Central memory CD4-positive, alpha-beta T cell (primary cell): ENCODE measurements at places on chromosomes 1 and 21.

DNA sequence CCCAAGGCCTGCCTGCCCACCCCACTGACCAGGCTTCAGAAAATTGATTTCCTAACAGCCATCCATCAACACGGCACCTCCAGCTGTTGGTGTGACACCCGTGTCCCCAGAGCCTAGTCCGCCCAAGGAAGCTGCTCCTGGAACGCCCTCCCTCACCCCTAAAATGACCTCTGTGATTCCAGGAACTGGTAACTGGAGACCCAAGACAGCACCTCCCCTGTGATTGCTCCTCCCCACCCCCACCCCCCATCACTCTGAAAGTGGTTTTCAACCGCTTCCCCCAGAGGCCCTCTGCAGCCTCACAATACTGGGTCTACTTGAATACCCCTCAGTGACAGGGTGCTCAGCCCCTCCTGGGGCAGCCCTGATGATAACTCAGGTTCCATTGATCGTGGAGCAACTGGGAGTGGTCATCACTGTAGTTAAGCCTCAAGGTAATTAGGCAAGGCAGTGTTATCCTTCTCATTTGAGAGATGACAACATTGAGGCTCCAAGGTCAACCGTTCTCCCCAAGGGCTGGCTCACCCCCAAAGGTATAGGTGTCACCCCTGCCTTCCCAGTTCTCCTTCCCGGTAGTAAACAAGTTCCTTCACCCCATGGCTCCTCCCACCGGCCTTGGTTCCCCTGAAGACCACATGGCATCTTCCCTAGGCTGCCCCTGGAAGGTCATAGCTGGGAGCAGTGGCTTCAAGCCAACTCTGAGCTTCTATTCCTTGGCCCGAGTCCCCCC lies 52.0 kb downstream of the TAS1R2 start:
- DNase-seq, result no peak

DNA sequence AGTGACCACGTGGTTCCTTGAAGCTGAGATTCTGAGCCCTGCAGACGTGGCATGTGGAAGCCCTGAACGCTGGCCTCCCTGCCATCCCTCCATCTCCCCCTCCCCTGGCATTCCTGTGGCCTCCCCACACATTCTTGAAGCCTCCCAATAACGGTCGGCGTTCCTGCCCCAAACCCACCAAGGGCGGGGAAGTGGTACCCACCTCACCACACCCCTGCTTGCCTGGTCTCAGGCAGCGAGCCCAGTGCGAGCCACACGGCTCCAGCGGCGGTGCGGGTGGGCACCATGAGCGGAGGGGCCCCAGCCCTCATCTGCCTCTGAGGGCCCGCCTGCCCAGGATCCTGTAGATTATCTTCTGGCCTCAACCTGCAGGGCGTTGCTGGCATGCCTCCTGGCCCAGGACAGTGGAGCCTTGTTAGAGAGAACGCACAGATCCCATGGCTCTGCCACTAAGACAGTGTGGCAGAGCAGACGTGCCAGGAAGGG lies 20.6 kb upstream of the PRELP start:
- no peak for DNase-seq

- DNase-seq, result no peak
Measured at GRCh38 chr1:23567996-23568607, 8.8 kb upstream of the ID3 start.

DNA sequence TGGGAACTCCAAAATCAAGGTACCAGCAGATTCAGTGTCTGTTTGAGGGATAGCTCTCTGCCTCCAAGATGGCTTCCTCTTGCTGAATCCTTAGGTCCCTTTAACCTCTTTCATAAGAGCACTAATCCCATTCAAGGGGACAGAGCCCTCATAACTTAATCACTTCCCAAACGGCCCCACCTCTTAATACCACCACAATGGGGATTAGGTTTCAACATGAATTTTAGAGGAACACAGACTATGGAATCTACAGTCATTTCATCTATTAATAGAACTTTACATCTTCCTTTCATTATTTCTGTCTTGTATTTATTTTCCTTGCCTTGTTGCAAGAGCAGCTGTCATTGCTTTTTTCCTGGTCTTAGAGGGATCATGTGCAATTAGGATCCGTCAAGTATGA lies 30.3 kb downstream of the HOOK1 start:
- no peak for DNase-seq

DNA sequence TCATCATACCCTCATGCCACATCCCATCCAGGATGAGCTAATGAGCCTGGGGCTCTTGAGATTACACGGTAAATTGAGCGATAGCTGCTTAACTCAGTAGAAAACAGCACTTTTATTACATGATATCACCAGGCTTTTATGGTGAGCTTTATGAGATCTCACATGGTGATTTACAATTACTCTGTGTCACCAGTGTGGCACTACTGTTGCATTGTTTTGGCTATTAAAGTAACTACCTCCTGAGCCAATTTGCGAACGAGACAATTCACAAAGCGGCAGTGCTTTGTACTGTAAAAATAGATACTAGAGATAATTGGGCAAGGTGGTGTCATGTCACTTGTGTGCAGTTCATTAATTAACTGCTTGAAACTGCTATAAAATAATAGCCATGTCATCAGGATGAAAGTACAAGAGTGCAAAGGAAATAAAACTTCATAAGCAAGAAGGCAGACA lies 767.7 kb upstream of the ADGRL2 start:
- DNase-seq, result no peak

GRCh38 chr1:151519667-151520066 lies 8.5 kb downstream of the CGN start:
- DNase-seq, result no peak

DNA sequence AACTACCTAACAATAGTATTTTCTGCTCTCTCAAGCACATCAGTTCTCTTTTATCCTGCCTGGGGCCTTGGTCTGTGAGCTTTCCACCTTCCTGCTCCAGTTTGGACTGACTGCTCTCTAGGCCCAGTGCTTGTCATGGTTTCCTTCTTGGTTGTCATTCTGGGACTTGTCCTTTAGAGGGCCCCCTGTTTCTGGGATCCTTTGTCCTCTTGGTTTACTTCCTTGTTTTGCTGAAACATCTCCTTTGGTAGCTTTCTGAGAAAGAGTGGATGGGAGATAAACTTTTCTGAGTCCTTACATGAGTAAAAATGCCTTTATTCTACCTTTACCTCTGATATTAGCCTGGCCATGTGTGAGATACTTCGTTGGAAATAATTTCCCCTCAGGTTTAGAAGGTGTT lies 4.7 kb downstream of the SLC1A7 start:
- no peak for DNase-seq

- no peak for DNase-seq
Measured at GRCh38 chr1:203858055-203858454, 3.3 kb upstream of the SNRPE start.

DNA sequence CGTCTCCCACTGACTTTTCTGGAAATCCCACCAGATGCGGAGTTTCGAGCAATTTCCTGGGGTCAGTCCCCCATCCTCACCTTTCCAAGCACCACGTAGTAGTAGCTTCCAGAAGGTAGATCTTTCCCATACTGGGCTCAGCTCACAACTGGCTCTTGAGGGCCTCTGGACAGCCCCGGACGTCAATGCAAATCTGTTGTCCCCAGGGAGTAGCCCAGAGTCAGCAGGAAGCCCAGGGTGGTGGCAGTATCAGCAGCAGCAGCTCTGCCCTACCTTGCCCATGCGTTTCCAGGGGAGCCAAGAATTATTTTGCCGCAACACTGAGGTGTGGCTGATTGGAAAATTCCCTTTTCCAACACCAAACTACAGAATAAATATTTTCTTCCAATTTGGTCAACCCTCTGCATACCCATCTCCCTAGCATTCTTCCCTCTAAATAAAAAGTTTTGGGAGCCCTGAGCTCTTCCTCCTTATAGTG lies 70.3 kb downstream of the CD46 start:
- no peak for DNase-seq

- no peak for DNase-seq
Measured at GRCh38 chr1:9871707-9872425, 38.2 kb downstream of the CTNNBIP1 start.

- no peak for DNase-seq
Measured at GRCh38 chr1:23039308-23039826, 20.1 kb downstream of the KDM1A start.

DNA sequence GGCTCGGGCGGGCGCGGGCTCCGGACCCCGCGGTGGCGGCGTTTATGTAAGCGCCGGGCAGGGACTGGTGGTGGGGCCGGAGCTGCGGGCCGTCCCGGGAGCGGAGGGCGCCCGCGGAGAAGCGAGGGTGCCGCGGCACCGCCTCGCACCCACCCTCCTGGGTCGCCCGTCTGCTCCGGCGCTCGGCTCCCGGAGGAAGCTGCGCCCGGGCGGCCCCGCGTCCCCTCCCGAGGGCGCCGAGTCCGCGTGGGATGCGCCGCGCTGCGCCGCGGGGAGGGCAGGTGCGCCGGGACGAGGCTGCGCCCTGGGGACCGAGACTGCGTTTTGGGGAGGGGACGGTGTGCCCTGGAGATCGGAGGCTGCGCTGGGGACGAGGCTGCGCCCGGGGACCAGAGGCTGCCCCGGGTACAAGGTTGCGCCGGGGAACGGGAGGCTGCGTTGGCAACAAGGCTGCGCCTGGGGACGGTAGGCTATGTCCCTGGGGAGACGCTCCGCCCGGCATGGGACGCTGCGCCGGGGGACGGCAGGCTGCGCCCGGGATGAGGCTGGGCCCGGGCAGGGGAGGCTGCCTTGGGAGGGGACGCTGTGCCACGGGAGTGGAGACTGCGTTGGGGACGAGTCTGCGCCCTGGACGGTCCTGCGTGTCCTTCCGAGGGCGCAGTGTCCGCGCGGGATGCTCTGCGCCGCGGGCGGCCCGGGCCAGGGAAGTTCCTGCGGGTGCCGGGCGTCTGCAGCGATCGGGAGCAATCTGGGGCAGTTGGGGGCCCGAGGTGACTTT lies 627 bp downstream of the ADARB1 start:
- DNase-seq, result no peak

- DNase-seq, result no peak
Measured at GRCh38 chr1:23563003-23563402, 3.7 kb upstream of the ID3 start.

GRCh38 chr1:171743081-171743870 lies 1.4 kb upstream of the VAMP4 start:
- peak; percentile 12 for DNase-seq

DNA sequence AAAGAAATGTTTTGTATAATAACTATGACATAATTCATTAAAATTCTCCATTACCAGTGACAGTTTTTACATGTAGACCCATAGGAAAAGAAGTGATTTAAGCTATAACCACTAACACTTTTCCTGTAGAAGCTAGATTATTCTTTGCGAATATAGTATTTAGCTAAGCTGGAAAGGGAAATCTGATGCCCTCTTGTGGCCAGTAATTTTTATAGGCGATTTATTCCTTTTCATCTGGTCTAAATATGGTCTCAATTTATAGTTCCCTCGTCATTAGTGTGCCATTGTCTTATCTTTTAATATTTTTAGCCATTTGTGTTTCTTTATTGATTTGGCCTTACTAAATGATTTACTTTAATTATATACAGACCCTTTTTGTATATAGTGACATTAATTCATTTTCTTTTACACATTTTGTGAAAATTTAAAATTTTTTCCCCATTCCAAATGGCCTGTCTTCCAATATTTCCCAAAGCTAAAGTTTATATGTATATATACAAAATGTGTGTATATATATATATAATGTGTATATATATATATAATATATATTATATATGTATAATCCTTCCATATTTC lies 26.7 kb downstream of the BTG3 start:
- DNase-seq, result peak; percentile 29

DNA sequence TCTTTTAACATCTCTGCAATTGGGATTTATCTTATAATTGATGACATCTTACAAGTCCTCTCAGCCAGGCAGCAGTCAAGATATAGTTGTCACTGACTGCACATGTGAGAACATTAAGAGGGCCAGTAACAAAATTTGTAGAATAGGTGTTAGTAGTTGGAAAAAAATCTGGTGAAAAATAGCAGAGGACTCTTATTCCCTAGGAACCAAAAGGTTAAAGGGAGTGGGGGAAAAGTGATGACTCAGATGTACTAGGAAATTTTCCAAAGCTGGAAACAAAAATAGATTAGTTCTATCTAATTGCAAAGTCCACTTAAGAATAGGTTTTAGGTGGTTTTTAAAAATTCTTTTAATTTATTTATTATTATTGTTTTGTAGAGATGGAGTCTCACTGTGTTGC lies 3.6 kb downstream of the NUP210L start:
- DNase-seq, result no peak

DNA sequence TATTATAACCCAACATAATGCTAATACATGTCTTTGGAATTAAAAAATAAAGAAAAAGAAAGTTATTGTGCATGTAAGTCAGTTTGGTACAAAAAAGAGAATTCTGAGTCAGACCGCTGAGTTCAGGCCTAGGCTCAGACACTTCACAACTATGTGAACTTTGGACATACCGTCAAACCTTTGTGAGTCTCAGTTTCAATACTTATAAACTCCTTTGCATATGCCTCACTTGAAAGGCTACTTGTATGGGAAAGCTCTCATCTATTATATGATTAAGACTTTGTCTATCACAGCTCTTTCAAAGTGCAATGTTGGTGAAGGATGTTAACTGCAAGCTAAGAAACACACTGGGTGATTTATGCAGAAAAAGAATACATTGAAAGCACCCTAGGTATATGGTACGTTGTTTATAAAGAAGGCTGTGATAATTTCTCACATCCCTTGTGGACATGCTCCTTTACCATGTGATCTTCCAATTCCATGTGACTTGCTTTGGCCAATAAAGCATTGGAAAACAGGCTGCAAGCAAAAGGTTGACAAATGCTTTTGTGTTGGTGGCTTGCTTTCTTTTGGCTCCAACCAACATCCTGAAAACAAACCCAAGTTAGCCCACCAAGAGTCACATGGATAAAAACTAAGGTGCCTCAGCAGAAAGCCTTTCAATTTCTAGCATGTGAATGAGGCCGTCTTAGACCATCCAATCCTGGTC lies 49.6 kb downstream of the INTS7 start:
- no peak for DNase-seq

DNA sequence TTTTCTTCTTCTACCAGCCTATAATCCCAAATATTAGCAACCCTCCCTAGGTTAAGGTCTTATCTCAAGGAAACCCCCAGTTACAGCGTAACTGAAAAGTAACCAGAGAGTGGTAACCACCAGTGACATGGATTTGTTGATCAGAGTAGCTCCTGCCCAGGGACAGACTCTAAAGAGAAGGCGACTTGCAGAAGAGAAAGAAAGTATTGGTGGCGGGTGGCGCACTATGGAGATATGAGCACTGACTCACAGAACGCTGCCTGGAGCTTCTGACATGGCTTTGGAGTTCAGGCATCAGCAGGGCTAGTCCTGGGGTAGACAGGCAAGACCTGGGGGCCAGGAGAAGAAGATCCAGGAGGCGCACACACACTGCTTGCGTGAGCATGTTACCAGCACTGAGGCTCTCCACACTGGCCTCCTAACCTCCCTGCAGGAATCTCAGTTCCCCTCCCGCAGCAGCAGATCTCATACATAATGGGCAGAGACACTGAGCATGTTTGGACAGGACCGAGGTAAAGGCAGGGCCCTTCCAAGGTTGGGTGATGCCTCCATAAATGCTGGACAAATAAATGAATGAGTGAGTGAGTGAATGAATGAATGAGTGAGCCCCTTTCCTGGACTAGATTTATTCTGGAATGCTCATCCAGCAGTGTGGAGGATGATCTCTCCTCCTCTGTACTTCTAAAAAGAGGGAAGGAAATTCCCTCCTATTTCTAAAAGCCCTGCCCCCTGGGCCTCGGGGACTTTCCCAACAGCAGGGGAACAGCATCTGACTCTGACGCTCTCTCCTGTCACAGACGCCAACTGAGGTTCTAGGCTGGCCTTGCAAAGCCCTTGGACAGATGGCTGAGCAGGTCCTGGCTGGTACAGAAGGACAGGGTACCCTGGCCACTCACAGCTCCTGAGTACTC lies 175.5 kb downstream of the CLIC6 start:
- no peak for DNase-seq
